ENCODE measurements at places on chromosomes 3 and 15. TPM values are rescaled to one million over a fixed set of nuclear protein-coding genes. Genes with fewer than 3 reads are reported as not detected.

The ANKRD63 gene
- 0.30 TPM for total RNA-seq

The PLSCR2 gene
- total RNA-seq = not detected

The FES gene
- total RNA-seq = 5.7 TPM

The NLGN1 gene
- total RNA-seq = 8.5 TPM

The STX19 gene
- 0.16 TPM for total RNA-seq

The OR5H1 gene
- not detected for total RNA-seq

The PEX5L gene
- 0.40 TPM for total RNA-seq

The SAMD7 gene
- not detected for total RNA-seq

The COL7A1 gene
- total RNA-seq = 17.4 TPM

The OR5K2 gene
- not detected for total RNA-seq

The GOLGA8S gene
- total RNA-seq = 0.03 TPM

The SPINK8 gene
- not detected for total RNA-seq

The ADGRG7 gene
- total RNA-seq = 34.1 TPM

The CDCP1 gene
- 7.0 TPM for total RNA-seq

The EXOG gene
- 7.5 TPM for total RNA-seq

The SSUH2 gene
- 19.7 TPM for total RNA-seq

The ARPP21 gene
- not detected for total RNA-seq

The HYAL1 gene
- total RNA-seq = 34.3 TPM

The PLCB2 gene
- 1.7 TPM for total RNA-seq

The TTC23 gene
- total RNA-seq = 46.3 TPM
